ENCODE measurements at places on chromosomes 12 and 14. TPM values are rescaled to one million over a fixed set of nuclear protein-coding genes. Genes with fewer than 3 reads are reported as not detected.

- DNase-seq: no peak
Measured at GRCh38 chr12:61554268-61555008, 705.8 kb upstream of the USP15 start.

GRCh38 chr14:50362764-50363713 lies 33.6 kb downstream of the CDKL1 start:
- no peak for DNase-seq

GRCh38 chr14:51726166-51726899 lies 74.6 kb downstream of the FRMD6 start:
- no peak for DNase-seq

Gene SLC6A15
- 0.37 TPM for polyA plus RNA-seq

DNA sequence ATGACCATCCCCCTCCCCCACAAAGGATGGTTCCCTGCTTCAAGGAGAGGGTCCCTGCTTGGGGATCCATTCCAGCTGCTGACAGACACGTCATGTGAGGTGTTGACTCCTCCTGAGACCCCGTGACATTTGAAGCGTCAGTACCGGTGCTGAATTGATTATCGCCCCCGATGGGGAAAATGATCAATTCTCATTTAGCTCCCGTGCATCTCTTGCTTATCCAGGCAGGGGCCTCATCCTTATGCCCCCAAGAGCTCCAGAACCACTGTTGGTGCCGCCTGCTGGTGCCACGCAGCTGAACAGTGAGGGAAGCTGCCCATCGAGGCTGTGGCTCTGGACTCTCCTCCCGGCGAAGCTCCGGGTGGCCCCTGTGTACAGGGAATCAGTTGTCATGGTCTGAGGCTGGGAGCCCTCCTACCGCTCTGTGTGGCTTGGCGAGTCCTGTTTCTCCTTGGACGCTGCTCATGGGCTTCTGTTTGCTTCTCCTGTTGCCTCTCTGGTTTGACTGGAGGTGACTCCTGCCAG lies 4.6 kb downstream of the KIF26A start:
- DNase-seq: no peak

DNA sequence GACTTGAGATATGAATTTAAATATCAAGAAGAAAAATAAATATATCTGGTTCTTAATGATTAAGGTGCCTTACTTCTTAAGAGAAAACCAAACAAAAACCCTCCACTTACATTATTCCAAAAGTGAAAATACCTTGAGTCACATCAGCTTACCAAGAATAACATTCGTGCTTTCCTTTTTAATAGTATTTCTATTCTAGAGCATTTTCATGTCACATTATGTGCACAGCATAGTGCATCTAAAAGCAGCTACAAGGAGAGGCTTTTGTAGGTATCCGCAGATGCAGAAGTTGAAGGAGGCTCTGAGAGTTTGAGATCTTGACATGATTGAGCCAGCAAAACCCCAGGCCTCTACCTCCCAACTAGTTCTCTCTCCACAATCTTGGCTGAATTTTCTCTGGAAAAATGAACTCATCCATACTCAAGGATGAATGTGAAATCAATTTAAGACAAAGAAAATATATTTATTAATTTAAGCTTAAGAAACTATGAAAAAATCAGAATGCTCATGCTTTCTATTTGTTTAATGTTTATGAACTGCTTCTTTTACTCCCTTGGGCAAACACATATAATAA lies 275.0 kb downstream of the AKAP6 start:
- DNase-seq: no peak

GRCh38 chr12:113268621-113269020 lies 47.4 kb downstream of the TPCN1 start:
- no peak for DNase-seq

- no peak for DNase-seq
Measured at GRCh38 chr12:96720363-96720705, 186.7 kb upstream of the NEDD1 start.

- peak; percentile 45 for DNase-seq
Measured at GRCh38 chr12:32217354-32218310, 111.0 kb downstream of the BICD1 start.

Gene COX8C
- polyA plus RNA-seq: 0.43 TPM

DNA sequence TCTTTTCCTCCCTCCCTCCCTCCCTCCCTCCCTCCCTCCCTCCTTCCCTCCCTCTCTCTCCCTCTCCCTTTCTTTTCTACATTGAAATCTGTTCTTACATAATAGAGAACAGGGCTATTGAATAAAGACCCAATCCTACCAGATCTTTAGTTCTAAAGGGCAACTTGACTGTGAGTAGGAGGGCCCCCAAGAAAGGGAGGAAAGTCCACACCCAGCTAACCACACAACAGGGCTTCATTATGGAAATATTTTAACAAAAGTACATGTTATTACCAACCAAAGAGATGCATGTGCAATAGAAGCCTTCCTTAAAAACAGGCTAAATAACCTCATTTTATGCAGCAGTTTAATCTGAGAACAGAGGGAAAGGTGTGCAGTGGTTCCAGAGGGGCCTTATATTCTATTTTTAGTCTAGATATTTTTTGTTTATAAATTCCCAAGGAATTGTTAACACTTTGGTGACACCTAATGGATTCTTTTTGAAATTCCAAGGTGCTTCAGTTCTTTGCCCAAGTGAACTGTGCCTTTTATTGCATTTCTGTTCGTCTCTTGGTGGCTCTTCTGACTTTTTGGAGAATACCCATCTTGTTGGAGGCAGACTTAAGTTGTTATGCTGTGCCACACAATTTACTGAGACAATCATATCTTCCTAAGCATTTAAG lies 63.0 kb downstream of the GNS start:
- no peak for DNase-seq

Gene SLC35F4
- polyA plus RNA-seq: 4.0 TPM

GRCh38 chr12:67501362-67501761 lies 147.2 kb upstream of the DYRK2 start:
- no peak for DNase-seq

DNA sequence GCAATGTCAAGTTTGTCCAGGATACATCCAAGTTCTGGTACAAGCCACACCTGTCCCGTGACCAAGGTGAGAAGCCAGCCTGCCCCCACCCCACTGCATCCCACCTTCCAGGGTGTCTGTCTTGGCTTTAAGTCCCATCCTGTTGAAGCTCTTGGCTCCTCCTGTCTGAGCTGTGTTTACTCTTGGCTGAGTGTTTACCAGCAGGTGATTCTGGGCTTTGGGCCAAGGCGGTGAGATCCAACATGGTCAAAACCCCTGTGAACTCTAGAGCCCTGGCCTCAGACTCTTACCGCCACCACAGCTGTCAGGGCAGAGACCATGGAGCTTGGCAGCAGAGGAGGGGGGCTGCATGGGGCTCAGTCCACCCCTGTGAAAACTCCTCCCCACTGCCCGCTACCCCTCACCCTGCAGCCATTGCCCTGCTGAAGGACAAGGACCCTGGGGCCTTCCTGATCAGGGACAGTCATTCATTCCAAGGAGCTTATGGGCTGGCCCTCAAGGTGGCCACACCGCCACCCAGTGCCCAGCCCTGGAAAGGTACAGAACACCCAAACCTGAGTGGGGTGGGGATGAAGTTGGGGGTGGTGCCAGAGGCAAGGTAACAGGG lies 11.6 kb downstream of the TNS2 start:
- DNase-seq: no peak

DNA sequence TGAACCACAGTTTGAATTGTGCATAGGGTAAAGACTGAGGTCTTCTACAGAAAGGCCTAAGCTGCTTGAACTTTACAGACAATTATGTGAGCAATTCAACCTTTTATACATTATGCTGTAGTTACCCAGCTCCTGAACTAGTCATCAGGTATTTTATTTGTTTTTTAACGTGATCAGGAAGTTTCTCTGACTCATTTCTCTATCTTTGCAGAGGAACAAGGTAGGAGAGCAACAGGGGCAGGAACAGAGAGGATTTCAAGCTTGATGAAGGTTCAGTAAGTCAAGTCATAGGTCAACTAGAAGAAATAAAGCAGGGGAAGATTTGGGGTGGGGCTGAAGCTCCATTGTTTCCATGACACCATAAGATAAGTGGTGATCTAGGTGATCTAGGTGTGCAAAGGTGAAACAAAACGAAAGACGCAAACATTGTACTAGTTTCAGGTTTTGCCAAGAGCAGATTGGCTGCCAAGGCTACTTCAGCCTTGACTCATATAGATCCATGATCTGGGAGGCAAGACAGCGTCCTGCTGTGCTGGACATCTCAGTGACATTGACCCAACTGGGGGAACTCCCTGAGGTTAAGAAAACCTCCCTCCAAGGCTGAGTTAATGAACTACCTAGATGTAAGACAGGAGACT lies 198.1 kb downstream of the DAD1 start:
- no peak for DNase-seq

All from renal pelvis (tissue), 12 donors.